Iris pigment epithelial cell (primary cell): ENCODE measurements at places on chromosomes 13 and 19.
A peak's percentile ranks its signal among the peaks of the same experiment; 100 is the strongest.

DNA sequence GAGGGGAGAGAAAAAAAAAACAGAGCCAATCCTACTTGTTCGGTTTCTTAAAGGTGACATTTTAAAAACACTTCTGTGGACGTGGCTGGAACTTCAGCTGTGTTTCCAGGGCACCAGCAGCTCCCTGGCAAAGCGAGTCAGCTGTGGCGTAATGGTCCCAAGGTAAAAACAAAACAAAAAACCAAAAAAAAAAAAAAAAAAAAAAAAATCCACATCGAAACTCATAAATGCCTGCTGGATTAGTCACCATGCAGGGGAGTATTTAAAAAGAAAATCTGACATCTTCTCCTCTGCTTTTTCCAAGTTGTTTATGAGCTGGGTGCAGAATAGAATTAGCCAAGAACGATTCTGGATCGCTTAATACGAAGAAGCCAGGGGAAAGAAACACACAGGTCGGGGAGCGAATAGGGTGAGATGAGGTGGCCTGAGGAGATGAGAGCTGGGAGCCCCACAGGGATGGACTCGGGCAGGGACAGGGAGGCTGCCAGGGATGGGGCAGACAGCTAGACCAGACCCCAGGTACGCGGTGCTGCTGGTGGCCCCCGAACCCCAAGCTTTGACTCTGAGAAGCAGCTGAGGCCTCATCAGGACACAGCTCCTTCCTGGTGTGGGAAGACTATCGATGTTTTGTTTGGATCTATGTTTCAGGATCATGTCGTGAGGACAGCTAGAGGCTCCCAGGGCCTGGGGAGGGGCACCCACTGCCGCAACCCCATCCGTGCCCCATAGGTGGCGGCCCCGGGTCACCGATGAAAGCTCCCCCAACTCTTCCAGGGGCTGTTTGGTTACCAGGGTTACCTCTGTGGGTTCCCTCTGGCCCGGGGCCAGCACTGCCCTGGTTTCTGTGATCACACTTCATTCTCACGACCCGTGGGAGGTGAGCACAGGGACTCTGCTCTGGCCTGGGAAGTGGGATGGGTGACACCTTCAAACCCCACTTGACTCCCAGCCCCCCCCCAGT lies 3.1 kb upstream of the CTXN1 start:
- DNase-seq: peak; percentile 82

GRCh38 chr19:45404557-45405434 lies at the start of gene PPP1R13L:
Gene PPP1R13L, minus strand, starts transcription at chr19:45405069. Its CDS starts 6,751 bp downstream, at chr19:45398318.
- DNase-seq: peak; percentile 76

GRCh38 chr19:48445256-48445605 lies 552 bp upstream of the GRWD1 start:
- DNase-seq: peak; percentile 93

GRCh38 chr13:71148396-71148795 lies 718.6 kb downstream of the DACH1 start:
- no peak for DNase-seq

DNA sequence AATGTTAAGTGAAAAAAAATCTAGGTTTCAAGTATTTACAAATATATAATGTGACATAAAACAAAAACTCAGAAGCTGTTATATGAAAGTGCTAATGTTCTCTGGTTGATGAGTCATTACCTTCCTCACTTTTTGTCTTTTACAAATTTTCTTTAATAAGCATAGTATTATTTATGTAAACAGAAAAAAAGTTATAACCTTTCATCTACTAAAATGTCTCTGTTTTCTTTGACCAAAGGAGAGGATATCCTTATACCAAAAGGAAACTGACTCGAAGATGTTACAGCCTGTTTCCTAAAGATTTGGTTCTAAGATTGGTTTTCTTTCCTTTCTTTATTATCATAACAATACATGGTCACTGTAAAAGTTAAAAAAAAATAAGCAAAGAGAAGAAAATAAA lies 38.0 kb downstream of the RCBTB2 start:
- no peak for DNase-seq

- DNase-seq: no peak
Observed at GRCh38 chr19:31072451-31072850, 276.8 kb downstream of the TSHZ3 start.

DNA sequence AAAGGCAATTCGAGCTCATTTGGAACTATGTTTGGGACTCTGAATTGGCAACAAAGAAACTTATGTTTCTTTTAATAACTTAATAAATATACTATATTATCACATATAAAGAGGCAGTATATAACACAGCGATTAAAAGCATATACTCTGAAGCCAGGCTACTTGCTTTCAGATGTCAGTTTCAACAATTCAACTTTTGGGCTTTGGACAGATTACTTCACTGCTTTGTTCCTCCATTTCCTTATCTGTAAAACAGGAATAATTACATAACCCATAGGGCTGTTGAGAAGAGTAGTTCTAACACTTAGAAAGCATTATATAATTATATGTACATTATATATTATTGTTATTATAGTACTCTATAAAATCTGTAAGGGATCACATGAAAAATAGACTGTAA lies 107.2 kb downstream of the EDNRB start:
- DNase-seq: no peak

GRCh38 chr19:30848636-30849425 lies 476.6 kb downstream of the ZNF536 start:
- no peak for DNase-seq

- no peak for DNase-seq
Observed at GRCh38 chr13:61029064-61029463, 386.6 kb downstream of the PCDH20 start.

GRCh38 chr13:40101708-40102359 lies 446.4 kb downstream of the COG6 start:
- DNase-seq: no peak

GRCh38 chr13:103066781-103067345 lies 646 bp upstream of the SLC10A2 start:
- DNase-seq: no peak

GRCh38 chr13:95368998-95369397 lies 67.7 kb upstream of the ABCC4 start:
- no peak for DNase-seq

GRCh38 chr13:89363144-89363543 lies 1692.0 kb downstream of the SLITRK5 start:
- no peak for DNase-seq

GRCh38 chr19:33438987-33439781 lies 65.7 kb downstream of the CEBPG start:
- no peak for DNase-seq

DNA sequence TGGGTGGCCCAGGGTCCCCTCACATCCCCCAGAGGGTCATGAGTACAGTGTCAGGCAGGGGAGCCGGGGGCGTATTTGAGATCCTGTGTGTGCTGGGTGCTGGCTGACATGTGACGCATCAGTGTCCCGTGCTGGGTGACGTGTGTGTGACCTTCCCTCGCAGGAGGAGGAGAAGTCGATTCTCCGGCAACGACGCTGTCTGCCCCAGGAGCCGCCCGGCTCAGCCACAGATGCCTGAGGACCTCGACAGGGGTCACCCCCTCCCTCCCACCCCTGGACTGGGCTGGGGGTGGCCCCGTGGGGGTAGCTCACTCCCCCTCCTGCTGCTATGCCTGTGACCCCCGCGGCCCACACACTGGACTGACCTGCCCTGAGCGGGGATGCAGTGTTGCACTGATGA lies 25.8 kb downstream of the PNPLA6 start:
- DNase-seq: no peak

DNA sequence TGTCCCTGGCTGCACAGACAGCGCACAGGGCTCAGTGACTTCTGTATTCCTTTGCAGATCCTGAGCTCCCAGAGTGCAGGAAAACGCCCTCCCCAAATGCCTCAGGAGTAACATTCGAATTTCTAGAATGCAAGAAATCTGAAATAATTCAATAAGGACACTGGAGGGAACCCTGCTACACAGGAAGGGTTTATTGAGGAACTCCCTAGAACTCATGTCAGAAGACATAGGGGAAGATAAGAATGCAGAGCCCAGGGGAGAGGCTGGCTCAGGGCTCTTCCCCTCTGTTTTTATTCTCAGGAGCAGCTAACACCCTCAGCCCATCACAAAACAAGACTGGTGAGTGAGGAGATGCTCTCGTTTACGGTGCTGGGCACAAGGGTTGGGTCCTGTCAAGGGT lies 6.8 kb downstream of the LILRA1 start:
- no peak for DNase-seq

GRCh38 chr19:27833031-27833430 lies 1379.9 kb downstream of the UQCRFS1 start:
- DNase-seq: no peak

DNA sequence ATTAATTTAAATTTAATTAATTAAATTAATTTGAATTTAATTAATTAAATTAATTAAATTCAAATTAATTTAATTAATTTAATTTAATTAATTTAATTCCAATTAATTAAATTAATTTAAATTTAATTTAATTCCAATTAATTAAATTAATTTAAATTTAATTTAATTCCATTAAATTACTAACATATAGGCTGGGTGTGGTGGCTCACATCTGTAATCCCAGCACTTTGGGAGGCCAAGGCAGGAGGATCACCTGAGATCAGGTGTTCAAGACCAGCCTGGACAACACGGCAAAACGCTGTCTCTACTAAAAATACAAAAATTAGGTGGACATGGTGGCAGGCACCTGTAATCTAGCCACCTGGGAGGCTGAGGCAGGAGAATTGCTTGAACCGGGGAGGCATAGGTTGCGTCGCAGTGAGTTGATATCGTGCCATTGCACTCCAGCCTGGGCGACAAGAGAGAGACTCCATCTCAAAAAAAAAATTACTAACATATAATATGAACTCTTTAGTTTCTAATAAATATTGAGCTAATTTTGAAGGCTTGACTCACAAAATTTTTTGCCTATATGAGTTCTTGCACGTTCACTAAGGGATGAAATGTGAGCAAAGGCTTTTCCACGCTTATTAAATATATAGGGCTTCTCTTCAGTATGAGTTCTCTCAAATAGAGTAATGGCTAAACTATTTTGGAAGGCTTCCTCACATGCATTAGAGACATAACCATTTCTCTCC lies 9.0 kb upstream of the USP29 start:
- no peak for DNase-seq

DNA sequence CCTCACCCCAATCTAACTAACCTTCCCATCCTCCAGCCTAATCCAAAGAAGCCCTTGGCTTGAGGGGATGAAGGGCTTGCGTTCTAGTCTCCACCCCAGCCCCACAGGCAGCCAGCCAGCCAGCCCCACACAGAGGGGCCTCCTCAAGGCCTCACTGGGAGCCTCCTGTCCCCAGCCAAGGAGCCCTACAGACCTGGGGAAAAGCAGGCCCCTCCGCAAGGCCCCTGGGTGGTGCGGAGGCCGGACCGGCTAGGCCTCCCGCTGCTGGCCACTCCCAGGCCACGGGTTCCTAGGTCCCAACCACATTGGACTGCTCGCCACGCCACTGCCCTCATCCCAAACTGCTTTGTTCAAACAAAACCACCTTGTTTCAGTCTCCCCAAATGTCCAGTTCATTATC lies 78.0 kb downstream of the ZIC5 start:
- DNase-seq: no peak

GRCh38 chr13:71149498-71150363 lies 717.3 kb downstream of the DACH1 start:
- DNase-seq: no peak

GRCh38 chr13:31063772-31064171 lies 97.9 kb downstream of the HSPH1 start:
- no peak for DNase-seq

GRCh38 chr13:40980461-40980860 lies 38.7 kb downstream of the ELF1 start:
- no peak for DNase-seq

- no peak for DNase-seq
Observed at GRCh38 chr13:112959701-112960542, 9.1 kb upstream of the MCF2L start.

- DNase-seq: no peak
Observed at GRCh38 chr19:11576227-11576626, 1.2 kb downstream of the ACP5 start.

GRCh38 chr19:6626764-6627163 lies 35.8 kb upstream of the CD70 start:
- no peak for DNase-seq

DNA sequence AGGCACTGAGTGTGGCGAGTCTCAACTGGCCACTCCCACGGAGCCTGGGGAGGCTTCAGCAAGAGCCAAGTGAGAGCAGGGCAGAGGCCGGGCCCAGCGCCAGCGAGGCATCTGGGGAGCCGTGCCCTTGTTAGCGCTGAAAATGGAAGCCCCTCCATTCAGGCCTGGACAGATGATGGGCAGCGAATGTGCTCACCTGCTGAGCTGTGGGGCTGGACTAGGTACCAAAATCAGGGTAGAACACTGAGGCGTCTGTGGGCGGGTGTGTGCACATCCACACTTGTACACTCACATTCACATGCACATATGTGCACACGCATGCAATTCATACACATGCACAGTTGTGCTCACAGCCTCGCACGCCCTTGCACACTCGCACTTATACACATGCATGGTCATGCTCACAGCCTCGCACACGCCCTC lies 20.7 kb downstream of the NAXD start:
- DNase-seq: no peak

DNA sequence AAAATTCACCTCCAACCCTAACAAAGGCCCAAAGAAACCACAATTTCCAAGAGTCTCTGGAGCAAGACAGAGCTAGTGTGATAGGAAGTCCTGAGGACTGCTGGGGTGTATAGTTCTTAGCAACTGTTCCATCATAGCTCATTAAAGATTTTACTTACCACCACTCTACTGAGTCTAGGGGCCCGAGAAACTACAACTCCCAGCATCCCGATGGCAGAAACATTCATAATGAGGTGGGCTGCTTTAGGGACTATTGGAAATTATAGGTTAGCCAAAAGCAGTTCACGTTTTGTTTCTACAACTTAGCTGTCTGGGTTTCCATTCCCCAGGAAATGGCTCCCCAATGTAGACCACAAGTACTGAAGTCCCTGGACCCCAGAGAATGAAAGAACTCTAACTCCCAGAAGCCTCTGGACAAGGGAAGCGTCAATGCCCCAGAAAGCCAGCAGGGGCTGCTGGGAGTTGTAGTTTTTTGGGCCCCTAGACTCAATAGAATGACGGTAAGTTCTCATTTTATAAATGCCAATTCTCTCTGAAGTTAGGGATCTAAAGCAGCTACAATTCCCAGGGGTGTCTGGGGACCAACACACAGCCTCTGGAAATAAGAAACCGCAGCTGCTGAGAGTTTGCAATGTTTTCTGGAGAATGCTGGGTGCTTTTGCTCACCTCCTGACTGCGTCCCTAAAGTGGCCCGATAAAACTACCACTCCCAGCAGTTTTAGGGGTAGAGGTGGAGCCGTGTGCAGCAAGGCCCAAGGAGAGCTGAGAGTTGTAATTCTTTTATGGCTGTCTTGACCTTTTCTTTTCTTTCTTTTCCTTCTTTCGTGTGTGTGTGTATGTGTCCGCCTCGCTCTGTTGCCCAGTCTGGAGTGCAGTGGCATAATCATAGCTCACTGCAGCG lies 11.1 kb downstream of the FTL start:
- no peak for DNase-seq
